ENCODE measurements at places on chromosomes 2 and 18.

DNA sequence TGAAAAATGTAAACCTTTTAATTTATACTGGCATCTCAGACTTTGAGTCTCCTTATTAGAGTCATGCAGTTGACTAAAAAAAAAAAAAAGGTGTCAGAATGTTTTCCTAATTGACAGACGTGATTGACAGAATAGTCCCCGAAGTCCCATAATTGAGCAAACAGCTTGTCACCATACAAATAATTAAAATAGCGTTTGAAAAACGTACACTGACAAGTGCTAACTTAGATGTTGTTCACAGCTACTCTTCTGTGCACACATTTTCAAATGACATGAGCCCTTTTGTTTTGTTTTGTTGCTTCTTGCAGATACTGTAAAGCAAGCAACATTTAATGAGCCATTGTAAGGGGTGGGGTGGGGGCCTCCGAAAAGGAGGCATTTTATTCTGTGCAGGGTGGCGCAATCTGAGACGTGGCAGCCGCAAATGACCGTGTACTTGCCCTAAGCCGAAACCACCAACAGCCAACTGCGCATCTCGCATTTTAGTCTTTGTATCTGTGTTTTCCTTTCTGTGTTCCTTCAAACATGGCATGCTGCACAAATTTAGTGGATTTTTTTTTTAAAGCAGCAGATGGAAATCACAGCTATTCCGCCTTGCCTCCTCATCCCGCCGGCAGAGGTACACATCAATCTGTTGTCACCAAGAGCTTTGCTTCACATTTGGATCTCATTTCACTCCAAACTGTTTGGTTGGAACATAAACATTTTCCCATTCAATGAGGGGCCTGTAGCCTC, 52.4 kb downstream of the LPIN1 start:
- DNase-seq = no peak

DNA sequence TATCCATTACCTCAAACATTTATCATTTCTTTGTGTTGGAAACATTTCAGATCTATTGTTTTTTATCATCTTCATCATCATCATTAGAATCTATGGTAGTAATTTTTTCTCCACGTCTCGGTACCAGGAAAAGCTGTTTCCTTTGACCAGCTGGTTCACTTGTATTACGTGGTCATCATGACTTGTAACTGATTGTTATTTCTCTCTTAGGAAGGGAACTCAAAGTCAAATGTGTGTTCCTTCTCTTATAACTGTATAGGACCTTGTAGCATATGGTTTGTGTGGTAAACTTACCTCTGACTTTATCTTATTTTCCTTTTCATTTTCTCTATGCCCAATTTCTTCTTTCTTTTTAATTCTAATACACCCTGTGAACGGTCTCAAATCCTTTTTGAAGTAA, 16.5 kb downstream of the NCOA1 start:
- DNase-seq = no peak

GRCh38 chr18:45938488-45938935, 28.6 kb downstream of the EPG5 start:
- DNase-seq = peak; percentile 52

- no peak for DNase-seq
These were observed 164.2 kb upstream of the ETAA1 start for GRCh38 chr2:67232936-67233335.

- DNase-seq = no peak
These were observed 193.1 kb upstream of the CXCR4 start for GRCh38 chr2:136310797-136311603.

GRCh38 chr2:2748399-2749205, 417.5 kb upstream of the MYT1L start:
- no peak for DNase-seq

DNA sequence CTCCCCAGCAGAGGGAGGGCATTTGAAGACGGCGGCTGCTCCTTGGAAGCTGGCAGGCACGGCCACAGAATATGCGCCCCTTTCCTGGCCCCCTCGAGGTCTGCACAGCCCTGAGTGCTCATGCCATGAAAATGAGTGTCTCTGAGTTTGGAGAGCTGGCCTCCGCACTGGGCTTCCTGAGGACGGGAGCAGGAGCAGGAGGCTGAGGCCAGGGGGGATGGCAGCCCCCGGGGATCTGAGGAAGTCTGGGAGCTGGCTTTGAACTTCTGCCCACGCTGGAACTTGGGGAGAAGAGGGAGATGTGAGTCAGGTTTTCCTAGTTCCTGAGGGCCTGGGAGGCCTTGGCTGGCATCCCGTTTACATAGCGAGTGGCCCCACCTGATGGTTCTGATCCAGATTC, 47.0 kb downstream of the RRM2 start:
- DNase-seq = no peak

GRCh38 chr2:235055891-235056516, 104.2 kb downstream of the SH3BP4 start:
- no peak for DNase-seq

DNA sequence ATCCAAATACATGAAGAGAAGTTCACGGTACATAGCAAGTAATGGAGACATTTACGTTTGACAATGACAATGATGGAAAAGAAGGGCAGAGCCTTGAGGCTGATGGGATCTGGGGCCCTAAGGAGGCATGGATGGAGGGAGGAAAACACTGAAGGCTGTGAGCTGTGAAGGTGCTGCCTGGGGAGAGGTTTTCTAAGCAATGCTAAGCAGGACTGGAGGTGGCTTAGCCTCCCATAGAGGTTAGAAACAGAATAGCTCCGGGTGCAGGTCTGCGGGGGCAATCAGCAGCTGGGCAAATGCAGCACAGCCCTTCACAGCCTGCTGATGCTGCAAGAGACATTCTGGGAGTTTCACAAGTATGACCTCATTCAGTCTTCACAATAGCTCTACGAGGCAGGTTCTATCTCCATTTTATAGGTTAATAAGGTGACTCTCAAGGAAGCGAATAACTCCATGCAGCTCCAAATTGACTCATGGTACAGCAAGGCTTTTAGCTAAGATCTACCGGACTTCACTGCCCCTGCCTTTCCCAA, 65.3 kb downstream of the MYT1L start:
- no peak for DNase-seq

DNA sequence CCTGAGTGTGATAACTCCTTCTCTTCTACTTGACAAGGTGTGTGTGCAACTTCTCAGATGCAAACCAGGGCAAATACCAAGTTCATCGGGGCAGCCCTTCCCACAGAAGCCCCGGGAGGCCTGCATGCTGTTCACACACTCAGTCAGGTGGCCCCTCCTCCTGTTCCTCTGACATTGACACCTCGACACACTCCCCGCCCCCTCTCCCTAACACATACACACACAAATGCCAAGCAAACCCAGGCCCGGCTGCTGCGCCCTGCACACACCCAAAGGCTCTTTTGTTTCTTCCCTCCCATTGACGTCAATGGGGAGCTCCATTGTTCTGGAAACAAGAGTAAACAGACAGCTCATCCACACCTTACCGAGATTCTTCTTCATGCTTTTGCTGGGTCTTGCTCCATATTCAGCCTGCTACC, 1.7 kb upstream of the PER2 start:
- DNase-seq = no peak
